ENCODE measurements at places on chromosomes 4 and X.
A peak's percentile ranks its signal among the peaks of the same experiment; 100 is the strongest.

DNA sequence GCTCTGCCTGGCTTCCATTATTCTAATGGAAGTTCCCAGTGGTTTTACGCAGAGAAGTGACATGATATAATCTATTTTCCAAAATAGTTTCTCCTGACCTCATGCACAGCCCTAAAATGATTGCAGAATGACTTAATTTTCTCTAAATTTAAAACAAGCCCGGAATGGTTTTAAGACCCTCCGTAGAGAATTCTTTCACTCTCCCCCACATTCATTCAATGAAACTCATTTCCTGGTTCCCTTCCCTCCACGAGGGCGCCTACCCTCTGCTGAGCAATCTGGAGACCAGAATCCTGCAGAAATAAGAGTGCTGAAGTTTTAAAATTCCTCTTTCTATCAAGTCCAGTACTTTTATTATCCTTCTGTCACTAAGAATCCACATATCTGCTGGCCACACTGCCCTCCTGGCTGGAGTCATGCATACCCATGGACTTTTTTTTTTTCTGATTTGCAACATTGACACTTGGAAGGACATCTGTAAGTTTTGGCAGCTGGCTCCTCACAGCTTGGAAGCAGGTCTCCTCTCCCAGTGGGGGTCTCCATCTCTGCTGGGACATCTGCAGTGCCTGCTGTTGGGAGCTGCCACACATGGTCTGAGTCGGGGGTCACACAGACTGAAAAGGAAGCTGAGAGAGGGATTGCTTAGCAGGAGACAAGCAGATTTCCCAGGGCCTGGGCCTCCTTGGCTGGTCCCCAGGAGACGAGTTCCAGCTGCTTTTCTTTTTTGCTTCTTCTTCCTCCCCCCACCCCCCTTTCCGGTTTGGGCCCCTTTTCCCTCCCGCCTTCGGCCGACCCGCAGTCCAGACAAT, 86.1 kb downstream of the SOWAHB start:
- DNase-seq = no peak
- no peak overlapping the region for H3K27ac ChIP-seq
- H3K4me3 ChIP-seq = no peak overlapping the region
- H3K4me1 ChIP-seq = no peaks in the 10 kb centered on the region

DNA sequence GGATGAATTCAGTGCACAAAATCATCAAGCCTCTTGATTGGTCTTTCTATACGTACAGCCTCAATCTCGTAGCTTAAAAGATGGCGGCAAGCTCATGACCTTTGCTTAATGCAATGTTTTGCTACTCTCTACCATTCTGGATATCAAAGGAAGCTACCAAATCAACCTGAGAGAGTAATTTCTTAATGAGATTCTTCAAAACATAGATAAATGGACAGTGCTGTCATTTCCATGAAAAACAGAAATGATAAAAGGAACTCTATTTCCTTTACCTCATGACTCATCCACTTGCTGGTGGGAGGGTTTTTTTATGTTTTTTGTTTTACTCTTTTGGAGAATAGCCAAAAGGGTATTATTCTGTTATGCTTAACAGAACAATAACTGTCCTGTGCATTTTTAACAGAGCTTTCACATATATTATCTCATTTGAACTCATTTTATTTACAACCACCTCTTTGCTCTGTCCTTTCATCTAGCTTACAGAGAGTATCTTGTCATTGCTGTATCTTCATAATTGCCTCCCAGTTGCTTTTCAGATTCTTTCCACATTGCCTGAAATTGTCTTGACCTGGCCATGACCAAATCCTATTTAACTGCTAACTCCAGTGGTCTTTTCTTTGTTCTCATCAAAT, 138.6 kb upstream of the GPR101 start:
- H3K27me3 ChIP-seq = no peaks in the 10 kb centered on the region
- H3K4me1 ChIP-seq = peaks cover 2% of the 10 kb centered on the region
- DNase-seq = no peak
- no peak overlapping the region for H3K27ac ChIP-seq

DNA sequence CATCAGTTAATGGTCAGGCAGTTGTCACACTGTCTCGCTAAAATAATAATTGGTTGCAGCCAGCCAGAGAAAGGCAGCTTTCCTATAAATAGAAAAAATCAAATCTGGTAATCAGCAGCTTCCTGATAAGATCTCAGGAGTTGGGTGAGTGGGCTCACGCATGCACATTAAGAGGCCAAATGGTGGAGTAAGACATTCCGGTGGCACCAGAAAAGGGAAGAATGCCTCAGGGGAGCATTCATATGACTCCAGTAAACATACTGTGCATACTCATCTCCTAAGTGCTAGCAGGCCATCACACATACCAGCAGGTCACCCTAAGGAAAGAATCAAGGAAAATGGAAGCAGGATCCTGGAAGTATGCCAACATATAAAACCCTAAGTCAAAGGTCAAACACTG, 40.1 kb downstream of the UGT2B15 start:
- H3K36me3 ChIP-seq = no peaks in the 10 kb centered on the region
- no peaks in the 10 kb centered on the region for H3K27me3 ChIP-seq
- no peak for DNase-seq
- no peak overlapping the region for H3K27ac ChIP-seq
- no peak overlapping the region for H3K4me3 ChIP-seq
- H3K4me1 ChIP-seq = no peaks in the 10 kb centered on the region

GRCh38 chr4:39626913-39627312, 11.8 kb downstream of the SMIM14 start:
- DNase-seq = no peak
- H3K4me3 ChIP-seq = no peak overlapping the region
- no peaks in the 10 kb centered on the region for H3K27me3 ChIP-seq
- no peaks in the 10 kb centered on the region for H3K4me1 ChIP-seq
- H3K36me3 ChIP-seq = no peaks in the 10 kb centered on the region

- H3K27me3 ChIP-seq = no peaks in the 10 kb centered on the region
- DNase-seq = peak; percentile 48
- no peak overlapping the region for H3K4me3 ChIP-seq
- no peaks in the 10 kb centered on the region for H3K36me3 ChIP-seq
- no peak overlapping the region for H3K27ac ChIP-seq
These were observed 239.6 kb downstream of the GRXCR1 start for GRCh38 chr4:43132010-43132582.

DNA sequence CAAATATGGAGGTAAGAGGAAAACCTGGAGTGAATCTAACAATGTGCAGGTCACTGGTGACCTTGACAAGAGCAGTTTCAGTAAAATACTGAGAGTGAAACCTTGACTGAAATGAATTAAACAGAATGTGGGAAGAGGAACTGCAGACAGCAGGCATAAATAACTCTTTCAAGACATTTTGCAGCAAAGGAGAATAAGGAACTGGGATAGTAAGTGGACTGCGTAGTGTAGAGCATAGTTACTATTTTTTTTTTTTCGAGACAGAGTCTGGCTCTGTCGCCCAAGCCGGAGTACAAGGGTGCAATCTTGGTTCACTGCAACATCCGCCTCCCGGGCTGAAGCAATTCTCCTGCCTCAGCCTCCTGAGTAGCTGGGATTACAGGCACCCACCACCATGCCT, 24.0 kb downstream of the RBMX start:
- peak overlapping the region; percentile 36 for H3K27ac ChIP-seq
- no peak for DNase-seq
- H3K27me3 ChIP-seq = no peaks in the 10 kb centered on the region
- H3K4me3 ChIP-seq = no peak overlapping the region

DNA sequence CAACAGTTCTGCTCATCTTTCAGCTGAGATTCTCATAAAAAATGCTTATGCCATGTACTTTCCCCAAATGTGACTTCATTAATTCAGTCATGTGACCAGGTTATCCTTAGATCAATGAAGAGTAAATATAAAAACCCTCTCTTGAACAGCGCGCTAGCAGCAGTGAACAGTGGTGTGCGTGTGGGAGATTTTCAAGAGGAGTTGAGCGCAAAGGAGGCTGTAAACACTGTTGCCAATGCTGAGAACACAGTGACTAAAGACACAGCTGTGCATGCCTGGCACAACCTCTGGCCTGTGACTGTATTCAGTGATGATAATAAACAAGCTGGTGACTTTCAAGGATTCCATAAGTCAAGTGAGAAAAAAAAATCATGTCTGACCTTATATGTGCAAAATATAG, 25.1 kb downstream of the MSX1 start:
- no peaks in the 10 kb centered on the region for H3K4me1 ChIP-seq
- no peaks in the 10 kb centered on the region for H3K36me3 ChIP-seq
- H3K4me3 ChIP-seq = no peak overlapping the region
- peaks cover 14% of the 10 kb centered on the region for H3K27me3 ChIP-seq
- DNase-seq = no peak

- peak; percentile 38 for DNase-seq
- no peaks in the 10 kb centered on the region for H3K27me3 ChIP-seq
- H3K27ac ChIP-seq = no peak overlapping the region
These were observed 51.2 kb downstream of the TMPRSS11E start for GRCh38 chr4:68498413-68499007.

DNA sequence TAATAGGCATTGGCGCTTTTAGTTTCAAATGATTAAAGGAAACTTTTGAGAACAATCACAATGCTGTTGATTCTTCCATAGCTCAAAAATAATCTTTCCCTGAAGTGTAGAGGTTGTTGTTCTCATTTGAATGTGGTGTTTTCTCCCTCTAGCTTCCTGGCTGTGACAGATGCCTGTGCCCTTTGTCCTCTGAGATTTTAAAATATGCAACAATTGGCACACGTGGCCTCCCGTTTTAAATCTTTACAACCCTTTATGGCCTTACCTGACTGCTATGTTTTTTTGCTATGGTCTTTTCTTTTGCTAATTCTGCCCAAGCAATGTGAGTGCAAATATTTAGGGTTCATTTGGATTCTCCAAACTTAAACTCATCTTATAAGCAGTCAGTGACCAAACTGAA, 22.9 kb upstream of the CASK start:
- no peak for DNase-seq
- H3K4me1 ChIP-seq = peaks cover 1% of the 10 kb centered on the region
- H3K27ac ChIP-seq = no peak overlapping the region
- no peaks in the 10 kb centered on the region for H3K36me3 ChIP-seq
- no peaks in the 10 kb centered on the region for H3K27me3 ChIP-seq

All from activated naive CD8-positive, alpha-beta T cell treated with anti-CD3 and anti-CD28 coated beads, Interleukin-2, amount 10 ng/mL, durations not matched to agents 7 days and 5 days (primary cell).